ENCODE measurements at places on chromosomes 2 and 18.

DNA sequence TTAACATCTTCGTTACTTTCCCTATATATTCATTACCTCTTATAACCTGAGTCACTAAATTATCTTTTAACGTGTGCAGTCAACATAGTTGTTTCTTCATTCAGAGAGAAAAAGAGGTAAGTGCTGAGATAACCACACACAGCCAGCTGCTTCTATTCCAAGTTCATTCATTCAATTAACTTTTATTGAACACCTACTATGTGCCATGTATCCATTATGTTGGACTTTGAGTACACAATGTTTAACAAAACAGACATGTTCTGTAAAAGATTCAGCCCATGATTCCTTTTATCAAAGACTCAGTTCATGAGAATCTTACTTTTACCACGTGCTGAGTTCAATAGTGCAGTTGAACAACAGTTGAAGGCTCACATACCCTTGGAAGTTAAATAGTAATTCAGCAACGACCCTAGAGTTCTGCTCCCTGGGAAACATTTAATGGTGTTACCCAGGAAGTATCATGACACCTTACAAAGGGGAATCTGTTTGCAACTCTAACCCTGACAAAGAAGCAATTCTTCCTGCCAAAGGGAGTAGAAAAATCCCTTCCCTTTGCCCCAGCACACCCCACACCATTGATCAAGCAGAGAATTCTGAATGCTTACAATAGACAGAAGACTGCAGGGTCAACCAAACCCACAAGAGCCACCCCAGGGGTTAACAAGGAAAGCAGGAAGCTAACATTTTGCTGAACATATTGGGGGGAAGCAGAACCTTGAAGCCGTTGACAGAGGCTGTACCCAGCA is 595.8 kb downstream of the STK39 start:
- no peak for DNase-seq

DNA sequence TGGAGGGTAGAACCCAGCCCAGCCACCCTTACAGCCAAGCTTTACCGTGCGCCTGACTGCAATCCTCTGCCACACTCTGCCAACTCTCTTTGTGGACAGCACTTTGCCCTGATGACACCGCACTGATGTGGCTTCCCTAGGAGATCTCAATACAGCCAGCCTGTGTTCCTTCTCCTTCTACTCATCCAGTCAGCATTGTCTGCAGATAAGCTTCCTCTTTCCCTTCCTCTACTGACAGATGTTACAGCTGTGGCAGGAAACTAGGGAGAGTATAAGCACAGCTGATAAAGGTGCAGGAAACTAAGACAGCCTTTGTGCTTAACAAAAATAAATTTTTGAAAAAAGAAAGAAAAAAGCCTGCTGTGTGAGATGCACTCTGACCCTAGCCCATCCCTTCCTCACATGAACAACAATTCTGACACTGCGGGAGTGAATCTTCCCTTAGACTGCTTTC is 25.0 kb downstream of the CEP68 start:
- DNase-seq, result no peak

DNA sequence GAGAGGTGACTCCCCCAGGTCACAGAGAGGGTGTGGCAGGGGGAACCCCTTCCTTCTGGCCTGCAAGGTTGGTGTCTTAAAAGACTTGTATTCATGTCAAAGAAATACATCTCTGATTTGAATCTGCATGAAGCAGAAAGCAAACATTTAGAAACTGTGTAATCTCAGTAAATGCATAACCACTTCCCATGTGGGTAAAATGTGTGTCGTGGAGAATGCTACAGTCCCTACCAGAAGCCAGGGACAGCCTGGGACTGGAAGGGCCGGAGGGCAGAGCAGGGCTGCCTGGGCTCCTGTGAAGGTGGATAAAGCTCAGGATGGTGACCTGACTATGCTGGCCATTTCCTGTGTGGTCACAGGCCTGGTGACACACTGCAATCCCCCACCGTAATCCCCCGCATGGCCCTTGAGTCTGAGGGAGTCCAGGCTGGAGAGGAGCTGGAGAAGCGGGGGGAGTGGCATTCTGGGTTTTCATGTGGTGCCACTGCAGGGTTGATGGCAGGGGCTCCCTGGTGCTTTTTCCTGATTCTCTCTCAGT is 102.2 kb downstream of the LRRC30 start:
- no peak for DNase-seq

- no peak for DNase-seq
These were observed 179.4 kb upstream of the ZFP36L2 start for GRCh38 chr2:43405829-43406228.

DNA sequence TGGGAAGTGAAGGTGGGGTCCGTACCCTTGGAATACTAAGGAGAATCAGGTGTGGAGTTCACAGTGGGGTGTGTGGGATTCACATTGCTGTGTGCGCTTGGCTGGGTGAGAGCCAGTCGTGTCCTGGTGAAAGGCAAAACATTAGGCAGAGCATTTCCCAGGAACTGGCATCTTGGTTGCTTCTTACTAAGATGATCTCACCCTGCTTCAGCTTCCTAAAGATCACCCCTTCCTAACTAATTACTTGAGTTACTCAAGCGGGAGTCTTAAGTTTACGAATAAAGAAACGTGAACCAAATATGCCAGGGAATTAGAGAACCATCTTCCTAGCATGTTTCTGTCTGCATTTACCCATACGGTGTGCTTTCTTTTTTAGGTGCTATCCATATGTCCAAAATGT is 122.9 kb downstream of the NCK2 start:
- DNase-seq, result no peak

DNA sequence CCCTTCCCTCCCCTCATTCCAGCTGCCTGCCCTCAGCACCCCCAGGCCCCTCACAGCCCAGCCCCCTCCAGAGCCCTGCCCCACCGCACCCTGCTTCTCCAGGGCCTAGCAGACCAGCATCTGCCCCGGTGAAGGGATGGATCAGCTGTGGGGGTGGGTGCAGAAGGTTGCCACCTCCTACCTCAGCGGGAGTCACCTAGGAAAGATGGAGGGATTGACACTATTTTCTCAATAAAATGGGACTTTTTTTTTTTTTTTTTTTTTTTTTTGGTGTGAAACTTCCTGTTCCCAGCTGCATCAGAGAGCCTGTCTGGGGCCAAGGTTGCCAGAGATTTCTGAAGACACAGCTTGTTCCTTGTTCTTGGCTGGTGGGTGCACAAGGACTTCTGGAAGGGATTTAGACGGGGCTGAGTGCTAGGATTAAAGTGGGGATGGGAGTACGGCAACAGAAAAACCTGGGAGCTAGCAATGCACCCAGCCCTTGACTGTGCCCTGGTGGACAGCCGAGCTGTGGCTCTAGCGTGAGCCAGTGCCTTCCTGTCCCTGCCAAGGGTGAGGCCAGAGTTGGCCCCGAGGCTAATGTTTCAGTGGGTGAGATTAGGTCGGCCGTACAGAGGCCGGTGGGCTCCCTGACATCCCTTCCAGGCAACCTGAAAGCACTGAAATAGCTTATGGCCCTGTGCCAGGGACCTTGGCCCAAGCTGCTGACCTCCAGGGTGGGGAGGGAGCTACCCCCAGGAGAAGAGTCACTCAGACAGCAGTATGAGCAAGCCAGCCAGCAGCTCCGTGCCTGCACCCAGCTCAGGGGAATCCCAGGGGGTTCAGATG is 4.6 kb downstream of the B3GNT7 start:
- no peak for DNase-seq

DNA sequence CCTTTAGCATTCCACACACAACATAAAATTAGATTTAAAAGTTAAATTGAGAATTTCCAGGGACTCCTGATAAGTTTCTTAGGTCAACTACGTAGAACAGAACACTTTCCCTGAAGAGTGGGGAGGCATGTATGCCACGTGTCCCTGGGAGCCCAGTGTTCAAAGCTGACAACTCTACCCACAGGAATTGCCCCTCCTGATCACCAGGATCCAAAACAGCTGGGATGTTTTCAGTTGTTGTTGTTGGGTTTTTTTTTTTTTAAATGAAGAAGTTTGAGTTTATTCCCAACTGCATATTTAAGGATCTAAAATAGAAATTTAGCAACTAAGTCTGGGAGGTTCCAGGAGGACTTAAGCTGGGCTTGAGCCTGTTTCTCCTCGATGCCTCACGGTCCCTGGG is 100.5 kb downstream of the TPGS2 start:
- no peak for DNase-seq

DNA sequence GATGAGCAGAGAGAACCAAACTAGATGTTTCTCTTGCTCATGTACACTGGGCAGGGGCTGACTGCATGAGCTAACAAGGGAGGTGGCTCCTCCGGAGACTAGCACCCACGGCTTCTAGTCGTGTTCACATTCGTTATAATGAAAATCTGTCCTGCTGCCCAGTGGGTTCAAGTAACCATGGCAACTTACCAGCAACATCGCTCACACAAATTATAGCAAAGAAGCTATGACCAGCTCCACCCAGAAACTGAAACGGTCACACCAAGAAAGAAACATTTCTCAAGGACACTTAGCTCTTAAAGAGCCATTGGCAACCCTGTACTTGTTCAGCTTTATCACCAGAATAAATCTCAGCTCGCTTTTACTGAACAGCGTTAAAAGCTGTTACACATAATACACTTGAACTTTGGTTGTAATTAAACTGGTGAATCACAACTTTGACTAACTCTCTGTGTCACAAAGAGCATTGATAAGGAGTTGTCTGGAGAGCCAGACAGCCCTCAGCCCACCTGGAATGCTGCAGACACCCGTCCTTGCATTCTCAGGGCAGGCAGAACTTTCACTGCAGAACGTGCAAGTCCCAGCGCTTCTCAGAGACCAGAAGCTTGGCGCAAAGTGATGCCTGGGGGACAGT is 141.2 kb downstream of the PID1 start:
- no peak for DNase-seq

DNA sequence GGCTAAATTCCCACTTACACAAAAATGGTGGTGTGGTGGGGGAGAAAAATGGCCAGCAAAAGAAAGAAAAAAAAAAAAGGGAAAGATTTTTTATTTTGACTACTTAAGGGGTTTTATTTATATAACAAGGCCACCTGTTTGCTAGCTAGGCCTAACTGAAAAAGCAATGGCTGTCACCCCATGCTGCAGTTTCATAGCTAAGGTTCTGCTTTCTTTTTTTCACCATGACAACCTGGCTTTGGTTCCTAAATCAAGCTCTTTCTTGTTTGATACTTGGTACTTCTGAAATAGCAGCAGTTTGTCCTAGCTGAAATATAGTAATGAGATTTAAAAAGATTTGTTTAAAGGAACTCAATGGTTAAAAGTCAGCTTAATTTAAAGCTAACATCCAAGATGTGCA is 433.2 kb upstream of the MEX3C start:
- no peak for DNase-seq

- DNase-seq, result no peak
These were observed 370.0 kb downstream of the TGIF1 start for GRCh38 chr18:3819961-3820360.

- no peak for DNase-seq
These were observed 135.6 kb downstream of the SATB2 start for GRCh38 chr2:199322151-199322550.

- no peak for DNase-seq
These were observed 70.8 kb downstream of the OXER1 start for GRCh38 chr2:42693013-42693615.

DNA sequence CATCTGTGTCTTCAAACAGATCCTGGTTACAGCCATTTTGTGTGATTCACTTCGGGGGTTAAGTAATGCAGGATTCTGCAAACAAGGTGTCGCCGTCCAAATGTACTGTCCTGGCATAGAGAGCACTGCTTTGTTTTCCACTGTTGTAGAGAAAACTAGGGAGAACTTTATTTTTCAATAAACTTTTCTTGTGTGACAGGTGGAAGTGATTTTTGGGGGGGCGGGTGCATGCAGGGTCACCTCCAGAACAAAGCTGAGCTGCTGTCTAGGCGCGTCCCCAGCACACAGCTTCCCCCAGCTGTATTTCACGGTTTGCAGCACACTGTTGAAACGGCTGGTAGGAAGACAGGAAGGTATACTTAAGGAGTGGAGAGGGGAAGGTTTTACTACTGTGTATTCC is 200.6 kb downstream of the MGAT5 start:
- DNase-seq, result no peak
